AML-193 (cell line): ENCODE measurements at places on chromosomes 12 and 14.

GRCh38 chr14:60945984-60946383 is 34.9 kb downstream of the TRMT5 start:
- DNase-seq = peak; percentile 80

- no peak for DNase-seq
These were observed 65.5 kb upstream of the PPP4R3A start for GRCh38 chr14:91575469-91576208.

GRCh38 chr12:85329913-85330312 is 49.9 kb downstream of the ALX1 start:
- DNase-seq = no peak

DNA sequence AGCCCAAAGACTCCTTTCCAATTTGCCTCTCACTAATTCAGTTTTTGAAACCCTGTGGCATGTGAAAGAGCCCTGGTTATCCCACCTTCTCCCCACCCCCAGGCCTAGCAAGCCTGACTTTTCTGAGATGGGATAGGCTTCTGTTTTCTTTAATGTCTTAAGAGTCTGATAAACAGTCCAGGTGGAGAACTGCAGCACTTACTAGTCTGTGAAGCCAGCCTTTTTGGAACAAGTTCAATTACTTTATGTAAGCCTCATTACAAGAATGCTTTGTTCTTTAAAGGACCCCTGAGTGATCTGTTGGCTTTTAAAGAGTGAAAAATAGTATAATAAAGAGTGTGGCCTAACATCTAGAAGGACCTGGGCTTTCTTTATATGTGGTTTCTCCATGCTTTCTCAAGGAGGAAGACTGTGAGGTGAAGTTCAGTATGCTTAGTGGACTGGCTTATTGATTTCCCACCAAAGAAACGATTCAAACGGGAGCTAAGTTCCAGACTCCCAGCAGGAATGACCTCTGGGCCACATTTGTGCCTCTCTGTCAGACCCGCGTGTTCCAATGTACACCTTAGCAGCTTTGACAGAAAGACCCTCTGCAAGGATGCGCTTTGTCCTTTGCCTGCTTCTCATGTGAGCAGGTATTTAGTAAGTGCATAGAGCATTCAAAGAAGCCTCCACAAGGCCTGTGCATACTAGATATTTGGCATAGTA is 129.5 kb downstream of the DAAM1 start:
- no peak for DNase-seq

DNA sequence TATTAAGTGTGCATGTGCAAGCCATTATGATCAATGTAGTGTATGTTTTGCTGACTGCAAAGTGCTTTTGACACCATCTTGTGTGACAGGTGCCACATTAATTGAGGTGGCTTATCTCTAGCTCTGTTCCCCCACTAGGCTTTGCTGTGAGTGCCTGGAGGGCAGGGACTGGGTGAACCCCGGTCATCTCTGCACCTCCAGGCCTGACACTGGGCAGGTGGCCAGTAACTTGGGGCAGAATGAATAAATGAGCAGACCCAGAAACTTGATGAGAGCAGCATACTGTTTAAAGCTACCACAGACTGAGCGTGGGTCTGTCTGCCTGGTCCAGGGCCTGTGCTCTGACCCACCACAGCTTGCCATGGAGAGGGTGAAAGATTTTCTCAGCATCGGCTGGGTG is 151.6 kb downstream of the CALM1 start:
- DNase-seq = no peak

- no peak for DNase-seq
These were observed 43.5 kb downstream of the CMKLR1 start for GRCh38 chr12:108295641-108296040.

- no peak for DNase-seq
These were observed 240.9 kb downstream of the FOXN3 start for GRCh38 chr14:89175881-89176799.

- DNase-seq = no peak
These were observed 89.1 kb downstream of the C12orf75 start for GRCh38 chr12:105419606-105420005.

DNA sequence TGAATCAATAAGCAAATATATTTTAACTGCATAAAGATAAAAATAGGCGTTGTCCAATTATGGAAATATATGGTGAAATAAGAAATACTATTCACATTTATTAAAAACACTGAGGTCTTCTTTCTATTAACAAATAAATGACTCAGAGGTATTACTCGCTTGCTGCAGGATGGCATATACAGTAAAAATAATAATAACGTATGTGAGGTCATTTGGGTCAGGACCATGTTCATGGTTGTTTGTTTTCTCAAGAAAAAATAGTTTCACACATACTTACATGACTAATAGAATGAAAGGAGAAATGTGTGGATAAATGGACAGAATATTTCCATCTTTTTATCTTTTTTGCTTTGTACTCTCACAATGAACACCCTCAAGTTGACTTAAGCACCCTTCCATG is 46.5 kb upstream of the RTL1 start:
- DNase-seq = no peak

GRCh38 chr14:75280291-75280830 is 1.7 kb downstream of the FOS start:
- no peak for DNase-seq

- DNase-seq = no peak
These were observed 5.3 kb downstream of the RNF34 start for GRCh38 chr12:121405211-121405610.

GRCh38 chr12:87678453-87678852 is 350.7 kb downstream of the C12orf50 start:
- no peak for DNase-seq

DNA sequence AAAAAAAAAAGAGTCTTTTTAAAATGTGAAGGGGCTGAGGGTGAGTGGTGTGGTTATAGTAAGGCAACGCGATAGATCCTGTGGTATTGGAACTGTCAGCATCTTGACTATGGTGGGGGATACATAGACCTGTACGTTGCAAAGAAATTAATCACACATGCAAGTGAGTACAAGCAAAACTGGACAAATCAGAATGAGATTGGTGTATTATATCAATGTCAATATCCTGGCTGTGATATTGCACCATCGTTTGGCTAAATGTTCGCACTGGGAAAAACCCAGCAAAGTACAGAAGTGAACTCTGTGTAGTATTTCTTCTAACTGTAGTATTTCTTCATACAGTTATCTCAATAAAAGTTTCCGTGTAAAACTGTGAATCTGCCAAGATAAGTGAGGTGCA is 67.9 kb downstream of the GCH1 start:
- no peak for DNase-seq

GRCh38 chr12:32365473-32366064 is 33.8 kb upstream of the FGD4 start:
- DNase-seq = peak; percentile 77

DNA sequence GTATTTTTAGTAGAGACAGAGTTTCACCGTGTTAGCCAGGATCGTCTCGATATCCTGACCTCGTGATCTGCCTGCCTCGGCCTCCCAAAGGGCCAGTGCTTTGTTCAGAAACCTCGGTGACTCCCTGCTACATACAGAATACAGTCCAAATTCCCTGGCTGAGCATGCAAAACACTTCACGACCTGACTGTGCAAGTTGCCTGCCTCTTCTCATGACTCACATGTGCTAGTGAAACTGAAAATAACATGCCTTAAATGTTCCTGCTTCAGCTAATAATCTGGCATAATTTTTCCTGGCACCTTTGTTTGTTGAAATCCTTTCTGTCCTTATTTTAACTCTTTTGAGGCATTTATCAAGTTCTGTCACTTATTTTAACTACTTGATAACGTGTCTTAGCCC is 8.2 kb downstream of the DMAC2L start:
- no peak for DNase-seq

DNA sequence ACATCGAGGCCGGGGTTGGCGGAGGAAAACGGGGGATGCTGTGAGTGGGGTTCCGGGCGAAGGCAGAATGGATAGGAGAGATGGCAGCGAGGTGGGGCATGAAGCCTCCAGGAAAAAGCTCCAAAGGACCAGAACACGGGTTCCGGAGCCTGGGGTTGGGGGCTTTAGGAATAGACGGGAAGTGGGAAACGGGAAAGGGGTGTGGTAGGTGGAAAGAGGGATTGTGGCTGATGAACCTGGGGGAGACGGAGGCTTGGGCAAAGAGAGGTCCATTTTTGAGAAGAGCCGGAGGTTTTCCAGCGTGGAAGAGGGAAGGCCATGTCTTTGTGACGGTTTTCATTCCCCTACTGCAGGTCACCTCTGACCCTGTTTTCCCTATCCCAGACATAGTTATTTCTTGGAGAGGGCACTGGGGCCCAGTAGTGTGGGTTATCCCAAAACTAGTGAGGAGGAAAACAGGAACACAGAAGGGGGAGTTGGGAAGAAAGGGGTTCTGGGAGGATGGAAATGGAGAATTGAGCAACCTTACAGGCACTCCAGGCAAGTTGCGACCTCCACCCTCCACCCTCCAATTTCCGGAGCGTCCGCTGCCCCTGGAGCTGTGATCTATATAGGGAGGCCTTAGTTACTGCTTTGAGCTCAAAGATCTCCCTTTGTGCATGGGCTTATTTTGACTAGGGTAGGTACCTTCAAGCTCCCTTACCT is 1.1 kb downstream of the ATN1 start:
- no peak for DNase-seq

GRCh38 chr14:61077951-61078720 is 97.1 kb downstream of the SLC38A6 start:
- DNase-seq = no peak

- DNase-seq = no peak
These were observed 10.1 kb downstream of the MVK start for GRCh38 chr12:109583733-109584132.
